Activated CD4-positive, alpha-beta T cell treated with anti-CD3 and anti-CD28 coated beads for 36 hours (primary cell): ENCODE measurements at places on chromosomes 11 and 22. TPM values are rescaled to one million over a fixed set of nuclear protein-coding genes. Genes with fewer than 3 reads are reported as not detected.

NEFH gene
- total RNA-seq, result 2.7 TPM

ABCC8 gene
- total RNA-seq, result not detected

WBP2NL gene
- total RNA-seq, result 0.30 TPM

NTM gene
- total RNA-seq, result not detected

DYNC2H1 gene
- 1.4 TPM for total RNA-seq

C11orf86 gene
- total RNA-seq, result not detected

C22orf15 gene
- 1.3 TPM for total RNA-seq
